ENCODE measurements at places on chromosomes 2 and 18.

GRCh38 chr2:189854187-189854586 lies 69.9 kb downstream of the PMS1 start:
- no peak for DNase-seq

- peak; percentile 18 for DNase-seq
These were observed 119.1 kb downstream of the NDUFA10 start for GRCh38 chr2:239905884-239906654.

DNA sequence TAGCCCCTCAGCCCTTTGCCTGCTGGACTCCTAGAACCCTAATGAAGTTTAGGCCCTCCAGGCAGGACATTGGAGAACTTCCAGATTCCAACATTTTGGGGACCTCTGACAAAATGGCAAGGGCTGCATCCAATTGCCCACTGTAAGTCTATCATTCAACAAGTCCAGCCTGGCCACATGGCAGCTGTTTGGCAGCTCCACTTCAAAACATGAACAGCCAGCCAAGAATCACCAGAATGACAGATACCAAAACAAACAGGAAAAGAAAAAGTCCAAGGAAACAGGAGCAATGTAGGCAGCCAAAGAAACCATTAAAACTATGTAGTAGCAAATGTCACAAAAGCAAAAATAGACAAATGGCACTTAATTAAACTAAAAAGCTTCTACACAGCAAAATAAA lies 25.5 kb downstream of the SLC4A5 start:
- no peak for DNase-seq

- no peak for DNase-seq
These were observed 369.3 kb downstream of the NBAS start for GRCh38 chr2:15191789-15192188.

DNA sequence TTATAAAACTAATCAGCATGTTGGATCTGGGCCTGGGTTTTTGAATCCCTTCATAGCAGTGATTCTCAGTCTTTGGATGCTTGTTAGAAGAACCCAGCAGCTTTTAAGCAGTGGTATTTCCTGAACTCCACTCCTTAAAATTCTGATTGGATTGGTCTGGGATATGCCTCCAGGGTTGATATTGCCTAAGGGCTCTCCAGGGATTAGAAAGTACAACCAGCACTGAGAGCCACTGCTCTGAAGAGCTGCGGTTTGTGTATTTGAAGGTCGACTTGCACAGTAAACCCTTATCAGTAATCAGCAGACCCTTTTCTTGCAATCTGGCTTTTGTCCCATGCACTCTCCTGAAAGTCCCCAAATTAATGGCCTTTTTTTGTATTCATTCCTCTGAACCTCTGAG lies 17.0 kb upstream of the RBMS1 start:
- DNase-seq: no peak

GRCh38 chr2:85813982-85814801 lies 60.4 kb downstream of the ATOH8 start:
- peak; percentile 93 for DNase-seq

- DNase-seq: no peak
These were observed 687.1 kb downstream of the DPP10 start for GRCh38 chr2:115129536-115129935.

GRCh38 chr2:131516011-131516410 lies 11.7 kb upstream of the CCDC74A start:
- no peak for DNase-seq

DNA sequence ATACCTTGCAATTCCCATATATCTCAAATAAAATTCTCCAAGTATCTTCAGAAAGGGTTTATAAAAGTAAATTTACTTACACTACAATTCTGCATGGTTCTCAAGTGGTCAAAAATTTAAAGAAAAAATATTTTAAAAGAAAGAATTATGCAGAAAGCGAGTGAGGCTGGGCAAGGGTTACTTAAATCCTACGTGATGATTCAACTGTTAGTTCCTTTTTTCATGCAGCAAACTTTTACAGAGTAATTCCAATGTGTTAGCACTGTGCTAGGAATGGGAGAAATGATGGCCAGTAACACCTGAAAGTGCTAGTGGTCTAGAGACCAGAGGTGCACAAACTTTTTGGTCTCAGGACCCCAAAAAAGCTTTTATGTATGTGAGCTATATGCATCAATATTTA lies 133.4 kb downstream of the ATAD2B start:
- DNase-seq: no peak

GRCh38 chr2:487186-488079 lies 189.8 kb downstream of the TMEM18 start:
- DNase-seq: peak; percentile 25

DNA sequence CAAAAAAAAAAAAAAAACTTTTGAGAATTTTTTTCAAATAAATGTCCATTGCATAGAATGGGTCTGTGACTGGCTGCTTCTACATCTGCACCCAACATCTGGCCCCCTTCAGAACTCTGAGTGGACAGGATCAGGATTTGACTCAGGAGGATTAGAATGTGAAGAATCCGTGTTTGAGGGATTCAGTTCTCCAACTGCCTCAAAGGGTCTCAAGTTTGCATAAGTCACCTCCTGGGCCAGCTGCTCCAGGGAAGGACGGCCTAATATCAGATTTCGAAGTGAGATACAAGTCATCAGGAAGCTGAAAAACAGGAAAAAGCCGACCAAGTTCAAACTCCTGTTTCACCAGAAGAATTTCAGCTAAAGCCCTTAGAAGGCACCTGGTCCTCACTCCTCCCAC lies 10.9 kb downstream of the MAT2A start:
- no peak for DNase-seq

GRCh38 chr2:58866040-58866439 lies 624.9 kb upstream of the FANCL start:
- DNase-seq: peak; percentile 60

- no peak for DNase-seq
These were observed 30.6 kb upstream of the CHRNA1 start for GRCh38 chr2:174794851-174795374.

- DNase-seq: no peak
These were observed 188.1 kb downstream of the CAMKMT start for GRCh38 chr2:44549856-44550255.

DNA sequence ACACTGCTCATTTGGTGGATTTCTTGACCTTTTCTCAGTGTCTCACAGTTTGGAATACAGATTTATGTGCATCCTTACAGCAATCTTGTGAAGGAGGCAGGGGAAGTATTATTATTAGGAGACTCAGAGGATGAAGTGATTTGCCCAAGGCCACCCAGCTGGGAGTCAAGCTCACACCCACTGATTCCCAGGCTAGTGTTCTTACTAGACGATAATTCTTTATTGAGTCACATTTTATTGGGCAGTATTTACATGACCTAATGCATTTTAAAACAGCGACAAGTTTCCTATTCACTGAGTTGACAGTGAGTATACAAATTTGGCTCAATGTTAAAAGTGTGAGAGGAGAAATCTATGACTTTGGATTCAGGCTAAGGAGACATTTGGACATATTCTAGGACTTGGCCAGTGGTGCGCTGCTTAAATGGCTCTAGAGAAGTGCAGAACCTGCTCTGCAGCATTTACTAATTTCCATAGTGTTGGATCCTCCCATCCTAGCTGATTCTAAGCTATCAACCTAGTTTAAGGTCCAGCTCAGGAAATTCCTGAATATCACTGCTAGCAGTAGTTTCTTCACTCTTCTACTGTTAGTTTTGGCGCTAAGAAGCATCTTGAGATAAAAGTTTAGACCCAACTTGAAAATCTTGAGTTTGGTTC lies 199.3 kb downstream of the MTX2 start:
- no peak for DNase-seq

GRCh38 chr2:16225545-16225944 lies 285.2 kb downstream of the MYCN start:
- DNase-seq: no peak

GRCh38 chr18:32048507-32049091 lies 30.0 kb downstream of the RNF125 start:
- no peak for DNase-seq

DNA sequence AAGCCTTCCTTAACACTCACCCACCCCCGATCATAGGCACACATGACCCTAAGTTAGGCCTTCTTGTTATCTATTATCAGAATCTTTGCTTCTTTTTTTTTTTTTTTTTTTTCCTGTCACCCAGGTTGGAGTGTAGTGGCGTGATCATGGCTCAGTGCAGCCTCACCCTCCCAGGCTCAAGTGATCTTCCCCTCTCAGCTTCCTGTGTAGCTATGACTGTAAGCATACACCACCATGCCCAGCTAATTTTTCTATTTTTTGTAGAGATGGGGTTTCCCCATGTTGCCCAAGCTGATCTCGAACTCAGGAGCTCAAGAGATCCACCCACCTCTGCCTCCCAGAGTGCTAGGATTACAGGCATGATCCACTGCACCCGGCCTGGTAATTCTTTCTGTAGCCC lies 328.7 kb downstream of the NR4A2 start:
- no peak for DNase-seq

- DNase-seq: no peak
These were observed 123.0 kb upstream of the MYO3B start for GRCh38 chr2:170054997-170055396.

GRCh38 chr2:223855426-223855825 lies 18.0 kb upstream of the AP1S3 start:
- DNase-seq: no peak

DNA sequence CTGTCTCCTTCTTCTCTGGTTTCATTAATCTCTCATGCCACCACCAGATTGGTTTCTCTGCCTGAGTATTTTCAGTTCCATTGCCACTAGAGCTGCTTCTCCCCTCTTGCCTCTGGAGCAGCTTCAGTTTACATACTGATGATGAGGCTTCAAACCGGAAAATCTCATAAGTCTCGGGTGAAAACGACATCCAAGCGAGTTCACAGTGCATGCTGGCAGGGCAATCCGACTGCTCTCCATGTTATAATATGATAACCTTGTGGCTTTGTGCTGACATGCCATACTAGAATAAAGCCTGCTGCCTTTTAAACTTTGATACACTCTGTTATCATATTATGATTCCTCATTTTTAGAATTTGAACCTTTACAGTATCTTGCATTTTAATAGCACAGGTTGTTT lies 153.5 kb downstream of the PRPF40A start:
- no peak for DNase-seq

DNA sequence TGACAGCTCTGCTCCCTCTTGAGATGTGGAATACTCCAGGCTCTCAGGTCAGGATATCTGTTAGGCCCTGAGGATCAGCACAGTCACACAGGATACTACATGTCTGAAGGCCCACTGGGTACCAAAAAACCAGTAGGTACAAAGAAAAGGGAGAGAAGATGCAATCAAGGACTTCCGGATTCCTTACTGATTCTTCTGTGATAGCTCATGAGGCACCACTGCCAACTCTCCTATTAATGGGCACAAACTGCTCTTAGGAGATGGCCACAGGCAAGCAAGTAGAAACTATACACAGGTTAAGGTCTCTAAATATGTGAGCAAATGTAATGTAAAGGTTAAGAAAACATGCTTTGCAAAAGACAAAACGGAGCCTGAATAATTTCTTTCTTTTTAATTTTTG lies 3.5 kb downstream of the TMEM127 start:
- DNase-seq: no peak

DNA sequence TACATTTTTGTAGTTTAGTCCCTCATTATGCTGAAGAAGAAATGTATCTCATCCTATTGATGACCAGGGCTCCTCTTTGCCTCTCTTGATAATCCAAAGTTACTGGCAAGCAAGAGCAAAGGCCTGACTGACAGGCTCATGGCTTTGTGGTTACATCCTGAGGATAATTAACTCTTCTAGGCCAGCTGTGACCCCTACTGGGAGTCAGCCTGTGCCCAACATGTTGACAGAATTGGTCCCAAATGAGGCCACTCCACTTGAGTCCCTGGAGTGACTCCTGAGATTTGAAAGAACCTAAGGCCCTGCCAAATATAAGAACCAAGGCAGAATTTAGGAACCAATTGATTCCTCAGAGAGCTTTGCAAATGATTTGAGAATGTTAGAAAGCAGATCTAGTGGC lies 973.8 kb upstream of the CELF4 start:
- no peak for DNase-seq

GRCh38 chr2:57804971-57805370 lies 241.6 kb upstream of the VRK2 start:
- DNase-seq: no peak

DNA sequence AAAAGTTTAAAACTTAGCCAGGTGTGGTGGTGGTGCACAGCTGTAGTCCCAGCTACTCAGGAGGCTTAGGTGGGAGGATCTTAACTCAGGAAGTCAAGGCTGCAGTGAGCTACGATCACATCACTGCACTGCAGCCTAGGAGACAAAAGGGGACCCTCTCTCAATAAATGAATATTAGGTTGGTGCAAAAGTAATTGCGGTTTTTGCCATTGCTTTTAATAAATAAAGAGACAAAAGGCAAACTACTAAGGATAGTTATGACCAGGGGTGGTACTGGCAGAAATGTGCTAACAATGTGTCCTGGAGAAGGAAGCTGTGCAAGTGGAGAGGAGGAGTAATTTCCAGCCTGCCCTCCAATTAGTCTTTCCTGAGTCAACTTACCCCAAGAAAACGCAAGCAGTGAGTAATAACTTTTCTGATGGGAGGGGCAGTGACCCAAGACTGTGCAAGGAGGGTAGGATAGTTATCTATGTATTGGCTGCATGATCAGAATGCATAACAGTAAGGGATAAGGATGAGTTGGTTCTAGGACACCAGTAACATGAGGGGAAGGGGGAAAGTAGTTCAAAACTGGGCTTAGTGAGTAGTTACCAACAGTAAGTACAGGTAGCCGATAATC lies 1.5 kb downstream of the EXOC6B start:
- no peak for DNase-seq

- DNase-seq: no peak
These were observed 245.4 kb downstream of the PTPRM start for GRCh38 chr18:7812431-7813063.

DNA sequence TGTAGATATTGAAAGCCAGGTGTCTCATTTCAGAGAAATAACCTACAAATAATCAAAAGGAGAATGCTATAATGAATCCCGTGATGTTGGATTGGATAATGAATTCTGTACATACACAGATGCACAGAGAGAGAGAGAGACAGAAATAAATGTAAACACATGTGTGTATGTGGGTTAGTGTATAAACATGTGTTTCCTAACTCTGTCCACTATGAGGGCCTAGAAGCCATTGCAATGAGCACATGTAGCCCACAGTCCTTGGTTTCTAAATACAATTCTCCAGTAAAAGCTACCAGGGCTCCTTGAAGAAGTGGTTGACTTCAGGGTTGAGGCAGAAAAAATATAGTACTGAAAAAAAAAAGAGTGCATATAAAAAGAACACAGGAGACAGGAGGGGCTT lies 109.5 kb downstream of the INHBB start:
- no peak for DNase-seq

DNA sequence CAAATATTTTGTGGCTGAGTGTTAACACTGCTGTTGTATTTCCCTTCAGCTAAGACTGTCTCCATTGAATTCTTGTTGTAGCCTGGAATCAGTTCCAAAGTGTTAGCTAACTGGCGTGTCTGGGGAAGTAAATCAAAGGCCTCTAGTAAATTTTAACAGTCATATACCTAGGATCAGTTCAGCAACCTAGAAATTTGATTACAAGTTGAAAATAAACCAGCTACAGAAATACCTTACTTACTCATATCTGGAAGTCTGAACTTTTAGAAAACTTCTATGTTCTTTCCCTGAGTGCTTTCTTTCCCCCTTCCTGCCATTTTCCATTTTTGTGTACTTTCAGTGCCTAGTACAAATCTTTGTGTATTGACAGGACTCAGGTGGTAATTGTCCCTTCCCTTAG lies 396.7 kb upstream of the DCC start:
- DNase-seq: no peak
